ENCODE measurements at places on chromosomes 6 and 20.

- H3K4me3 ChIP-seq: no peak overlapping the region
- H3K4me1 ChIP-seq: no peaks in the 10 kb centered on the region
- H3K27ac ChIP-seq: no peak overlapping the region
- H3K36me3 ChIP-seq: no peaks in the 10 kb centered on the region
- no peaks in the 10 kb centered on the region for H3K27me3 ChIP-seq
- no peak for DNase-seq
Measured at GRCh38 chr6:167552961-167553735, 228.3 kb downstream of the TTLL2 start.

GRCh38 chr6:107989166-107990094 lies 31.4 kb upstream of the SEC63 start:
- H3K27me3 ChIP-seq: no peaks in the 10 kb centered on the region
- H3K4me3 ChIP-seq: no peak overlapping the region
- H3K4me1 ChIP-seq: peaks cover 6% of the 10 kb centered on the region

DNA sequence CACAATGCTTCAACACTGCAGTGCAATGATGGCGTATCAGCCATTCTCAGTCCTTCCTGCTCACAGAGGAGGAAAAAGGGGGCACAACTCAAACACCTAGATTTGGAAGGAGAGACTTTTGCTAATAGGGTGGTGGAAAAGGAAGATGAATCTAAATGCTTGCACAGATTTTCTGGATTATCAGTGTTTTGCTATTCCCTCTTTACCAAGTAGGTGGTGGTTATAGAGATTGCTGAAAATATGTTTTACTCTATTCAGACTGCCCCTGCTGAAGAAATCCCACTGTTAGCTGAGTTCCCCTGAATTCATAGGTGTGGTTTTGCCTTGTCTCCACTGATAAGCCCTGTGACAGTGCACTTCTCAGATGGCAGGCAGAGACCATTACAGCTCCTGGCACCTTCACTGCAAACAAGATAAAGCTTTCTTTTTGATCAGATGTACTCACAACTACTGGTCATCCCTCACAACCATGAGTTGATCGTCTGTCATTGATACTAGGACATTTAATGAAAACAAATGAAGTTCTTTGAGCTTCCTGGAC lies 311.4 kb downstream of the KIF16B start:
- H3K4me3 ChIP-seq: no peak overlapping the region
- no peak for DNase-seq
- H3K36me3 ChIP-seq: no peaks in the 10 kb centered on the region

GRCh38 chr6:37056439-37057127 lies 51.1 kb downstream of the FGD2 start:
- no peak overlapping the region for H3K4me3 ChIP-seq
- H3K27ac ChIP-seq: no peak overlapping the region
- DNase-seq: no peak
- H3K36me3 ChIP-seq: no peaks in the 10 kb centered on the region
- H3K27me3 ChIP-seq: no peaks in the 10 kb centered on the region

GRCh38 chr6:122752459-122752858 lies 27.1 kb upstream of the FABP7 start:
- H3K27me3 ChIP-seq: no peaks in the 10 kb centered on the region
- H3K4me3 ChIP-seq: no peak overlapping the region
- DNase-seq: no peak

DNA sequence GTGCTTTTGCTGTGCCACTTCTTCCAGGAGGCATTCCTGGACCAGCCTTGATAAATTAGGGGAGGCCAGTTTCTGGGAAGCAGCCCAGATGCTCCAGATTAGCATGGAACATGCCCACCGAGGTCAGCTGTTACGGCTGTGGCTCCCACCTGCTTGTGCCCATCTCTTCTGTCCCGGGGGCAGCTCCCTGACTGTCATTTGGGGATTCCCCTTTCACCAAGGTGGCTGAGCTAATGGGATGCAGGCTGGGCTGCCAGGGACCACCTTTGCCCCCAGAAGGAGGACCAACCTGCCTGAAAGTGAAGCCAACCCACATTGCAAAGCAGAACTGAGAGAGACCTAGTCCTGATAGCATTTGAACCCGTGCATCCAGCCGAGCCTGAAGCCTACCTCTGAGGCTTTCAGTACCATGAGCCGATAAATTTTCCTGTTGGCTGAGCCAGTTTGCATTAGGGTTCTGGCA lies 85.3 kb downstream of the PTPN1 start:
- H3K27me3 ChIP-seq: no peaks in the 10 kb centered on the region
- no peaks in the 10 kb centered on the region for H3K36me3 ChIP-seq
- H3K4me1 ChIP-seq: peaks cover 26% of the 10 kb centered on the region
- no peak overlapping the region for H3K4me3 ChIP-seq

GRCh38 chr6:105519954-105520353 lies 117.1 kb upstream of the PREP start:
- DNase-seq: no peak
- H3K36me3 ChIP-seq: no peaks in the 10 kb centered on the region
- H3K4me3 ChIP-seq: no peak overlapping the region
- no peaks in the 10 kb centered on the region for H3K27me3 ChIP-seq
- no peaks in the 10 kb centered on the region for H3K4me1 ChIP-seq

DNA sequence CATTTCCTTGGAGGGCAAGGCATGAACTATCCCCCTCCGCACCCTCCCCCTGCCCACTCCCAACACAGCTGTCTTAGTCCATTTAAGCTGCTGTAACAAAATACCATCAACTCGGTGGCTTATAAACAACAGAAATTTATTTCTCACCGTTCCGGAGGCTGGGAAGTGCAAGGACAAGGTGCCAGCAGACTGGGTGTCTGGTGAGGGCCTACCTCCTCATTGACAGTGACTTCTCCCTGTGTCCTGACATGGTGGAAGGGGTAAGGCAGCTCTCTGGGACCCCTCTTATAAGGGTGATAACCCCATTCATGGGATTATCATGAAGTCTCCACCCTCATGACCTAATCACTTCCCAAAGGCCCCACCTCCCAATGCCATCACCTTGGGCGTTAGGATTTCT lies 114.3 kb upstream of the MAFB start:
- no peaks in the 10 kb centered on the region for H3K4me1 ChIP-seq
- peaks cover 3% of the 10 kb centered on the region for H3K27me3 ChIP-seq
- H3K27ac ChIP-seq: no peak overlapping the region
- H3K36me3 ChIP-seq: no peaks in the 10 kb centered on the region
- no peak for DNase-seq

DNA sequence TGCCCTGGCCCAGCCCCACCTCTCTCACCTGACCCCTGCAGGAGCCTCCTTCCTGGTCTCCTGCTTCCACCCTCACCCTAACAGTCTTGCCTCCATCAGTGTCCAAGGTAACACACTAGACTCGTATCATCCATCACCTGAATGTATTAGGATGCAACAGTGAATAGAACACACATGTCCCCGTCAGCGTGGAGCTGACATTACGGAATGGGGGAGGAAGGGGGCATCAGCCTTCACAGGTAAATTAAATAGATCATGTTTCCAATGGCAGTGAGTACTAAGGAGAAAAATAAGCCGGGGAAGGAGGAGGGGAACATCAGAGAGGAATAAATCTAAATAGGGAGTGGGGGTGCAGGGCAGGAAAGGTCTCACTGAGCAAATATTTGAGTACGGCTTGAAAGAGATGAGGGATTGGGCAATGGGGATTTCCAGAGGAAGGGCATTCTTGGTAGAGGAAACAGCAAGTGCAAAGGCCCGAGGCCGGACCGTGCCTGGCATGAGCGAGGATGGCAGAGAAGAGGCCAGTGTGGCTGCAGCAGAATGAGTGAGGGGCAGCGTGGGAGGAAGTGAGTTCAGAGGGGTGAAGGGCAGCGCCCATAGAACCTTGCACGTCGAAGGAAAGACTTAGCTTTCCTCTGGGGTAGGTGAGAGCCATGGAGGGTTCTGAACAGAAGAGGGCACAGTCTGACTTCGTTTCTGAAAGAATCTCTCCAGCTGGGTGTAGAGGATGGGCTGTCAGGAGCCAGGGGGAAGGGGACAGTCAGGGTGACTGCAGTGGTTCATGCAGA lies 110.1 kb upstream of the PTPN1 start:
- DNase-seq: no peak
- H3K4me3 ChIP-seq: no peak overlapping the region
- no peaks in the 10 kb centered on the region for H3K4me1 ChIP-seq
- H3K36me3 ChIP-seq: no peaks in the 10 kb centered on the region
- H3K27ac ChIP-seq: no peak overlapping the region

- H3K4me3 ChIP-seq: no peak overlapping the region
- peaks cover 12% of the 10 kb centered on the region for H3K4me1 ChIP-seq
- no peak for DNase-seq
Measured at GRCh38 chr6:14472986-14473337, 355.4 kb downstream of the CD83 start.

GRCh38 chr6:49979584-49979983 lies 10.2 kb upstream of the DEFB113 start:
- H3K4me1 ChIP-seq: no peaks in the 10 kb centered on the region
- H3K27me3 ChIP-seq: no peaks in the 10 kb centered on the region
- H3K27ac ChIP-seq: no peak overlapping the region
- no peak overlapping the region for H3K4me3 ChIP-seq
- H3K36me3 ChIP-seq: no peaks in the 10 kb centered on the region
- DNase-seq: no peak

DNA sequence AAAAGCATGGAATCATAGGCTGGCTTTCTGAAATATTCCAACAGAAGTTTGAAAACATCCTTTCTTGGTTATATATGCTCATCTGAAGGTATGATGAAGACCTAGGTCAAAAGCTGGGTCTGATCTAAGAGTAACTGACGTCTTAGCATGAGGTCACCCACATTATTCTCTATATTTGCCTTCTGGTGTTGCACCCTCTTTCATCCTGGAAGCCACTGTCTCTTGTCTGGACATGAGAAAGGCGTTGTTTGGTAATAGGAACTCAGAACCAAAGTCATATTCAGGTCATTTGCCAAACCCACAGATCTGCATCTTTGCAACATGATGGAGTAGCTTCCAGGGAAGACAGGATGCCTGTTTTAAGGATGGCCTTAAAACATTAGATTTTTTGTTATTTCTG lies 17.6 kb downstream of the GABRR1 start:
- H3K27me3 ChIP-seq: no peaks in the 10 kb centered on the region
- no peak for DNase-seq
- no peak overlapping the region for H3K27ac ChIP-seq
- H3K36me3 ChIP-seq: no peaks in the 10 kb centered on the region
- H3K4me3 ChIP-seq: no peak overlapping the region
- H3K4me1 ChIP-seq: no peaks in the 10 kb centered on the region

- no peak overlapping the region for H3K4me3 ChIP-seq
- no peaks in the 10 kb centered on the region for H3K36me3 ChIP-seq
- no peaks in the 10 kb centered on the region for H3K27me3 ChIP-seq
- no peak overlapping the region for H3K27ac ChIP-seq
Measured at GRCh38 chr6:105453968-105454367, 51.1 kb upstream of the PREP start.

- H3K27ac ChIP-seq: no peak overlapping the region
- no peaks in the 10 kb centered on the region for H3K27me3 ChIP-seq
- H3K4me3 ChIP-seq: no peak overlapping the region
- H3K4me1 ChIP-seq: no peaks in the 10 kb centered on the region
- no peak for DNase-seq
- no peaks in the 10 kb centered on the region for H3K36me3 ChIP-seq
Measured at GRCh38 chr6:147078602-147079001, 125.6 kb upstream of the STXBP5 start.

DNA sequence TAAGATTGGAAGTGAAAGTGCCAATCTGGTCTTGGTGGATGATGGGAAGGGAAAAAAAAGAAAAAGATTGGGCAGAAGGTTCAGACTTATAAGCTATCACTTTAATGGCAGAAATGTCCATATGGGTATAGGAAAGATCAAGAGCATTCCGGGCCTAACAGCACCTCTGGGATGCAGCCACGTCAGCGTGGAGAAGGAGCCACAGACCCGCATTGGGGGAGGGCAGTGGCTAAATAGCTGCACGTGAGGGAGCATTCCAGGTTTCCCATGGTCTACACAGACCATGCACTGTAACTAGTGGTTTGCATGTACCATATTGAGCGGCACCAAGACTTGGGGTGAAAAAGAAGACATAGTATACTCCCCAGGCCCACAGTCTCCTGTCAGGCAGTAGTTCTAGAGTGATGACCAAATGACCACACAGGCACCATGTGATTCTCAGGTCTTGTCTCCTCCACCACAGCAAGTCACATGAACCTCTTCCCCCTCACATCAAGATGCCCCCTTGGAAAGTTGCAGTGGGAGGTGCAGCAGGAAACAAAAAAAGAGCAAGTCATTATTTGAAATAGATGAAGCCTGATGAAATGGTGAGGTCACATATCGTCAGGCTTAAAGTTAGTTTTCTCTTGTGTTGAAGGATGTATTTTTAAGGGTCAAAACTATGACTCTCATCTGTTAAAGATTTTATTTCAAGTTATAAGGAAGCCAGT lies 94.4 kb upstream of the TNFAIP3 start:
- H3K27me3 ChIP-seq: no peaks in the 10 kb centered on the region
- no peak for DNase-seq
- no peak overlapping the region for H3K27ac ChIP-seq
- H3K36me3 ChIP-seq: no peaks in the 10 kb centered on the region
- no peak overlapping the region for H3K4me3 ChIP-seq

DNA sequence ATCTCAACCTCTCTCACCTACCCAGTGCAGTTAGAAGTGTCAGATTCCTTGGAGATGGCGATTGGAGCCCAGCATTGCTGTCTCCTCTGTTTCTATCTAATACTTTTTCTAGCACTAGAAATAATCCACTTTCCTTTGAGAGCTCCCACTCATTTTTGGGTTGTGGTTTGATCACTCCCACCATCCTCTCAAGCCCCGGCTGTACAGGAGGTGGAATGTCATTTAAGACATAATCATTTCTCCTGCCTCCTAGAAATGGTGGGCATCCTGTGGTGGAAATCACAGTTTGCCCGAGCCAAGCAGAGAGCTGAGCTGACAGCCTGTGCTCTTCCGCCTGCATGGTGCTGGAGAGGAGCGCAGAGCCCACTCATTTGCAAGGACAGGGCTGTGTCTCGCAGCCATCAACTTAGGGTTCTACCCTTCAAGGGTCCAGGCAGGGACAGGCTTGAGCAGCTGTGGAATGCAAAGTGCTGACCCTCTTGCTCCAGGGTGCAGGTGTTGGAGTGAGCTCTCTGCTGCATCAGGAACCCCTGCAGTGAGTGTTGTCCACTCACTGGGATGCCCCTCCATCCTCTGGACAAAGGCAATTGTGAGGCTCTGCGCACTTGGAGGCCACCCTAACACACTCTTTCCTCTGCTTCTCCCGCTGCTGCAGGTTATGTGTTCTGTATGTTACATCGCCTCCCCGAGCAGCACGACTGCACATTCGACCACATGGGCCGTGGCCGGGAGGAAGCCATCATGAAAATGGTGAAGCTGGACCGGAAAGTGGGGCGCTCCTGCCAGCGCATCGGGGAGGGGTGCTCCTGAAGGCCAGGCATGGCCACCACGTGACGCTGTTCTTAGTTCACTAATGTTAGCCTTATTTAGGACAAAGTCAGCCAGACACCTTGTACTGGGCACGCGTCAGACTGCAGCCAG lies 332.3 kb downstream of the ZFAND3 start:
- H3K4me3 ChIP-seq: no peak overlapping the region
- no peak for DNase-seq
- no peaks in the 10 kb centered on the region for H3K36me3 ChIP-seq
- H3K27me3 ChIP-seq: no peaks in the 10 kb centered on the region
- no peak overlapping the region for H3K27ac ChIP-seq

DNA sequence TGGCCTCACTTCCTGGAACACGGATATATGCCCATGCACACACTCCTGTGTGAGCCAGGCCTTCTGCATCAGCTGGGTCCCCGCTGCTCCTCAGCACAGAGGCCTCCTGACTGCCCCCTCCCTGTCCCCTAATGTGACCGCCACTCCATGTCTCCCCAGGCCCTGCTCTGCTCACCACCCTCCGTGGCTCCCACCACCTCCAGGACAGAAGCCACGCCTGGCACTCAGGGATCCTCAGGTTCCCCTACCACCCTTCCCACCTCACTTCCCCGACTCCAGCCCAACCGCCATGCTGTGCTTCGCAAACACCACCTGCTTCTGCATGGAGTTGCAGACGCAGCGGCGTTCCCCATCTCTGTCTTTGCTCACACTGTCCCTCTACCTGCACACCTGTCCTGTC lies 4.3 kb upstream of the SRC start:
- H3K4me1 ChIP-seq: peaks cover 33% of the 10 kb centered on the region
- no peak overlapping the region for H3K27ac ChIP-seq
- no peaks in the 10 kb centered on the region for H3K27me3 ChIP-seq
- no peak overlapping the region for H3K4me3 ChIP-seq

Data from B cell (primary cell).